Astrocyte (in vitro differentiated cells and primary cell): ENCODE measurements at places on chromosomes 11 and 22.

DNA sequence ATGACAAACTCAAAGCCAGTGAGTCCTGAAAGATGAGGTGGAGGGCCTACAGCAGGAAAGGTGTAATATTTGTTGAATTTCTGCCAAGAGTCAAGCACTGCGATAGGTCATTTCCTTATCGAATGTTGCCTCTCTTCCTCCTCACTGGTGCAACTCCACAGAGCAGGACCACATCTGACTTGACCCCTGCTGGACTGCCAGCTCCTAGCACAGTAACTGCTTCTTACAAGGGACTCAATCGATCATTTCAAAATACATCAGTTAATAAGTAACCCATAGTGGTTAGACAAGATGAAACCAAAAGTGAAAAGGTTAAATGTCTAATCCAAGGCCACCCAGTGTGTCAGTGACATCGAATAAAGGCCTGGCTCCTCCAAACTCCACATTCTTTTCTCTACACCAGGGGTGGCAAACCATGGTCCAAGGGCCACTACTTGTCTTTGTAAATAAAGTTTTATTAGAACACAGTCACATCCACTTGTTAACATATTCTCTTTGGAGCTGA is 98.5 kb upstream of the CSNK2A3 start:
- DNase-seq, result no peak

DNA sequence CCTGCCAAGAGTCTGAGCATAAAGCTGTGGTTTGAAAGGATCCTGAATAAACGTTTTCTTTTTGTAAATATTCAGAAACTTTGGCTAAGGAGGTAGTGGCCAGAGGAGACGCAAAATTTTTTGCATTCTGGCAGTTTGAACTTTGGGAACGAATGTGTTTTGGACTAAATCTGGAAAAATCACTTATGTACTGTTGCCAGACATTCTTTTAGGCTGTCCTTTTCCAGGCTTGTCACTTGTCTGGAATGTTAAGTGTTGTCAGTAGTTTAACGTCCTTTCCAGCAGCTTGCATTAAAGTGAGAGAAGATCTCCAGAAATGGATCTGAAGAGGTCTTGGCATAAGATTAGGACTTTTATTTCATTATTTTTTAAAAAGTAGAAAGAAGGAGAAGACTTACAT is 18.5 kb downstream of the SPECC1L start:
- peak; percentile 94 for DNase-seq

DNA sequence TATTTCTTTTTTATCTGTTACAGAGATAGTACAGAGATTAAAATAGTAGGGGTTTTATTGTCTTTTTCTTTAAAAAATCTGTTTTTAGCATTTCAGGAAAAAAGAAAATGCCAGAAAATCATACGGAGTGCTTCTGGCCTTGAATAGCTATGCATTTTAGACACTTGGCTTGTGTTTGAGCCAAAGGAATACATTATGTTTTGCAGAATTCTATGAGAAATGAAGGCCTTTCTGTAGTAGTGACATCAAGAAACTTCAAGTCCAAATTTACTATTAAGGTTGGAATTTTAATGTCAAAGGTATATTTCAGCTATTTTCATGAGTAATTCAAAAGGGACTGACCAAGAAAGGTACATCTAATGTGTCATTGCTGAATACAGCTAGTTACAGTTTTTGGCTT is 56.3 kb upstream of the DDI1 start:
- DNase-seq, result no peak

GRCh38 chr11:61956191-61957020 is 6.3 kb downstream of the BEST1 start:
- no peak for DNase-seq

DNA sequence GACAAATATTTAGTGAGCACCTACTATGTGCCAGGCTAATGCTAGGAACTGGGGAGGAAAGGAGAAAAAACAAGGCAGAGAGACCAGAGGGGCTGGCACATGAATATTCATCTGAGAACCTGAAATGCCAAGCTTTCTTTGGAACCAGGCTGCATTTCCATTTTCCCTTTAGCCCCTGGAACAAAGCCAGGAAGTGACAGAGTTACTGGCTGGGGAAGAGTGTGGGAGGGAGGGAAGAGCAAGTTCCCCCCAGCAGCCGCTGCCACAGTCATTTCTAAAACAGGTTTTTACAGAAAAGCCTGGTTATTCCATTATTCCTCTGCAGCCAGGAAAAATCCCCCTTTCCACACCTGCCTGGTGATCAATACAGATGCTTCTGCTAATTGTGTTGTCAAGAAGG is 97.0 kb downstream of the SPON1 start:
- no peak for DNase-seq

- DNase-seq, result no peak
Observed at GRCh38 chr11:64352099-64352994, 6.6 kb upstream of the RPS6KA4 start.

GRCh38 chr11:13680501-13681264 is 12.2 kb downstream of the FAR1 start:
- no peak for DNase-seq

GRCh38 chr22:17043521-17043920 is 35.5 kb upstream of the GAB4 start:
- no peak for DNase-seq

GRCh38 chr11:133354069-133354468 is 178.2 kb downstream of the OPCML start:
- DNase-seq, result no peak

DNA sequence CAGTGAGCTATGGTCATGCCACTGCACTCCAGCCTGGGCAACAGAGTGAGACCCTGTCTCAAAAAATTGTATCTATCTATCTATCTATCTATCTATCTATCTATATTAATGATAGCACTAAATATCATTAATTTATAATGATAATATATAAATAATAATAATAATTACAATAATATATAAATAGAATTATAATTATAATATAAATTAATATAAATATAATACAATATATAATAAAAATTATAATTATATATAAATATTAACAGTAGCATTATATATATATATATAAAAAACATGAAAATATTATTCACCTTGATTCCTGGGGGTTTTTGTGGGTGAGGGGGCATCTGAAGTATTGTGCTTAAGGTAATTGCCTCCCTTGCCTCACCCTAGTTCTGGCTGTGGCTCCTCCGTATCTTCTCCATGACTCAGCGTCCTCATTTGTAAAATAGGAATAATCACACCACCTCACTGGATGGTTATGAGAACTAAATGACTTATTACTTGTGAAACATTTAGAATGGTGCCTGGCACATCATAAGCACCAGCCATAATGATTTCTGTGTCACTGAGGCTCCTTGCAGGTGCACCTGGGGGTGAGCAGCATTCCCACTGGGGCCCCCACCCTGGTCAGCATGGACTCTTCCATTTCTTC is 18.8 kb downstream of the RASD2 start:
- peak; percentile 56 for DNase-seq

GRCh38 chr11:66339686-66340483 is 3.7 kb upstream of the RIN1 start:
- DNase-seq, result no peak

GRCh38 chr22:36417281-36417686 is 29.5 kb upstream of the MYH9 start:
- DNase-seq, result peak; percentile 64

DNA sequence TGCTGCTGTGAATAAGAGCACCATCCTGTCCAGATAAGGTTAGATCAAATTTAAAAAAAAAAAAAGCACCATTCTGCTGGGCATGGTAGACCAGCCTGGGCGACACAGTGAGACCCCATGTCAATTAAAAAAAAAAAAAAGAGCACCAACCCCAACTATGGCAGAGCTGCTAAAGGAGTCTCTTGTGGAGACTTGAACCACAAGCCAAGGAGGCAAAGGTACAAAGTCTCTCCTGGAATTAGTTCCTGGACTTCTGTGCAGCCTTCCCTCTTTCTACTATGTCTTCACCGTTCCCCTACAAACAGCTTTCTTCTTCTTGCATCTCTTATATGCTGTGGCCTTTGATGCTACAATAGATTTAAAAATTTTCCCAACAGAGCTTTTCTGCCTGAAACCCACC is 1.3 kb downstream of the PIK3C2A start:
- no peak for DNase-seq

GRCh38 chr11:11615086-11615485 is 6.7 kb downstream of the GALNT18 start:
- no peak for DNase-seq
